NCI-H1694 treated with DMSO at 0.1 percent for 48 hours (cell line): ENCODE measurements at places on chromosomes 12 and 14.

DNA sequence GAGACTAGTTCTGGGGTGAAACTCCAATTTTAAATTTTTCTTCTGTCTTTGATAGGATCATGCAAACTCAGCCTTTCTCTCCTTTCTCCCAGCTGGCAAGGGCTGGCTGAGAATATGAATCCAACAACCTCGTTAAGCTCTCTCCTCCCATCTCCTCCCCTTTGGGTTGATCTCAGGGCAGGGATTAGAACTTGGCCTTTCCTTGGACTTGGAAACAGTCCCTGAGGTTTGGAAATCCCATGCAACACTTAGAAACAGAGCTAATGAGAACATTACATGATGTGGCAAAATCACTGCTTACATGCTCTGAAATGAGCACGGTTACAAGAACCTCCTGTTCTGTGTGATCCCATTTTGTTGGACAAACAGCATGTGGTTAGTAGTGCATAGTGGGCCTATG, 31.6 kb downstream of the ACACB start:
- DNase-seq = no peak

- no peak for DNase-seq
Measured at GRCh38 chr12:106157802-106158201, 19.0 kb upstream of the NUAK1 start.

- no peak for DNase-seq
Measured at GRCh38 chr12:76040461-76040860, 8.9 kb upstream of the PHLDA1 start.

DNA sequence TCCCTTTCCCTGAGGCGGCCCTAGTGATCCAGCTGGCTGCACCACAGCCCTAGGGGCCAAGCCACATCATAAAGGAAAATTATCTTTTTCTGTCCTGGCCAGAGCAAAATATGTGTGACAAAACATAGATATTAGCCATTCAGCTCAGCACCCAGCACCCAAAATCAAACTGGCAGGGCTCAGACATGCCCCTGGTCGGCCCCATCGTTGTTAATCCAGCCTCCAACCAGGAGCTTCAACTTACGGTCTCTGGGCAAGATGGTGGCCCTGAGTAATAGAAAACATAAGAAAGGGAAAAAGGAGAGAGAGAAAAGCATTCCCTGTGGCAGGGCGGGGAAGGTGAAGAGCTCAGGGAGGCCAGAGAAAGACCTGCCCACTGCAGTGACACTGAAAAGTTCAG, 111.9 kb downstream of the EML1 start:
- no peak for DNase-seq

- DNase-seq = peak; percentile 51
Measured at GRCh38 chr14:25400607-25401206, 350.8 kb upstream of the STXBP6 start.

GRCh38 chr14:63713764-63714163, 14.1 kb downstream of the SGPP1 start:
- no peak for DNase-seq

- no peak for DNase-seq
Measured at GRCh38 chr12:63206909-63207308, 55.9 kb upstream of the AVPR1A start.

GRCh38 chr12:129670256-129670920, 233.4 kb downstream of the TMEM132D start:
- no peak for DNase-seq

- no peak for DNase-seq
Measured at GRCh38 chr12:71840231-71840847, 780 bp downstream of the TBC1D15 start.

DNA sequence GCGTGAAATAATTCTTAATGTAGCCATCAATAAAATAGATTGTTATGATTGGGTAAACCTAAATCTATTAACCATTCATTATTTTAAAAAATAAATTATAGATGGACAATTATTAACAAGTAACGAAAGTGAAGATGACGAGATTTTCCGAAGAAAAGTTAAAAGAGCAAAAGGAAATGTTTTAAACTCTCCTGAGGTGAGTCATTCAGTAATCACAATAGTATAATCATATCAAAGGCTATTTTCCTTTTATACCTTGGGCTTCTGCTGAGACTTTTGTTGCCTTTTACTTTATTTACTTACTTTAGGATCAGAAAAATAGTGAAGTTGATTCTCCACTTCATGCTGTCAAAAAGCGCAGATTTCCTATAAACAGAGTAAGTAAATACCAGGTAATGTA, 45.6 kb downstream of the FANCM start:
- DNase-seq = no peak

DNA sequence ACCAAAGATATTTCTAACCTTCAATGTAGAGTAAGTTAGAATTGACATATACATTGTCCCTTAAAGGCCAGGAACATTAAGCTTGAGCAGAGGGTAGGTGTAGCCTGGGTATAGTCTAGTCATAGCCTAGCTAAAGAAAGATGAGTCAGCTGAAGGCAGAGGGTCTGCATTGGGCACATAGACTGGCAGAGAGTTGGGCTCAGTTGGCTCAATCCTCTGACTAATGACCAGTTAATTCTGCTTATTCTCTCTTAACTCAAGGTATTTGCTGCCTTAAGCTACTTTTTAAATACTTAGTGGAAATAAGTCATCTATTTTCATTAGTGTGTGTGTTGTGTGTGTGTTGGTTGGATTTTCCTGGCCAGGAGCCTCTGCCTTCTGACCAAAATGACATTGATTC, 467.1 kb downstream of the RAD51B start:
- DNase-seq = no peak

DNA sequence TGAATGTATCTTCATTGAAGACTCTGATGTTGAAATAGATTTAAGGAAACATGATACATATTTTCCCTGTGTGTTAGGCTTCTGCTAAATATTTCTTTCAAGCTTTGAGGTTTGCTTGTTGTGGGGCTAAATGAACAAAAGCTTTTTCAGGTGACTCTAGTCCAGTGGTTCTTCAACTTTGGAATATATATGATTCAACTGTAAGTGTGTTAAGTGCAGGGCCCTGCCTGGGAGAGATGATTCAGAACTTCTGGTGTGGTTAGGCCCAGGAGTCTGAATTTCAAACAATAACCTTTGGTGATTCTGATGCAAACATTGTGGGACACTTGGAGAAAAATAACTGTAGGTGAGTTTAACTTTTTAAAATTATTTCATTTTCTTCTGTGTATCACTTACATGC, 93.0 kb downstream of the TRHDE start:
- no peak for DNase-seq

DNA sequence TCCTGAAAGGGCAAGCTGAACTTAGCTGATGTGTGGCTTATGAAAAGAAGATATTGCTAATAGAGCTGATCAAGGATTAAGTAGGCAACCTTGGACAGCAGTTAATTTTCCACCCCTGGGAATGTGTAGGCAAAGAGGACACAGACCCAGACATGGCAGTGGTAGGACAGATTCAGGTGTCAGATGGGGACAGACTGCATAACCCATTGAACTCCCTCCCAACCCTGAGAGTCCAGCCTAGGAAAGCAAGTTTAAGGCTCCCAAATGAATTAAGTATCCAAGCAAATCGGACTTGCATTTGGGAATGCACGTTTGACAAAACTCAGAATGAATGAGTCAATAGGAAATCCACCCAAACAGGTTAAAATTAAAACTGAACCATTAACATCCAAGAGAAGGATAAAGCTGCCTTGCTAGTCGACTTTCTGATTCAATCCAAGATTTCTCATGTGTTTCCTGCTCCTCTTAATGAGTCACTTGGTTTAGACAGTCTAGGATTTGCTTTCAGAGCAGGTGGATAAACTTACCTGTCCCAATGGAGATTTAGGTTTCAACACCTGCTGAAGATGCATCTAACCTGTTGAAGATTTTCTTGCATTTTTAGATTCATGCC, 385.4 kb downstream of the CCDC91 start:
- no peak for DNase-seq

DNA sequence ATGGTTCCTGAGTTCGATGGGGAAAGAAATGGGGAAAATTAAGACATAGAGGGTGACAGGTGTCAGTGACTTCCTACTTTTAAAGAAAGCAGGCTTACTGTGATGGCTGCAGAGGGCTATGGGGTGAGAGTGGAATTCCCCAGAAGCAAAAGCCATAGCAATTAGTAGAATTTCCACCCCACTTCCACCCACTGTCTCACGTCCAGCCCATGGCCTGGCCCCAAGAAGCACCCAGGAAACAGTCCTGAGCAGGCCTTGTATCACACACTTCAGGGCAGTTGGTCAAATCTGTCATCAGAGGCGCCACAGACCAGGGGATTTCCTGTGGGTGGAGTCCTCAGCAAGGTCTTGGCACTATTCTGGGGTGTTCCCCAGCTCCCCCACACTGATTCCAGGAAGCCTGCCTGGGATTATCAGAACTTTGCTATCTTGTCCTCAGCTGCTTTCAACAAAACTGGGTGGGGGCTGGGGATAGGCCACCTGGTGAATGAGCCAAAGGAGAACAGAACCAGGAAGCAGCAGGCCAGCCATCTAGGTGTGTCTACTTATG, 120.1 kb upstream of the CCND2 start:
- DNase-seq = no peak
